CD4-positive, alpha-beta T cell treated with Interferon alpha-2 for 1 hour (primary cell): ENCODE measurements at places on chromosomes 2 and 18.
A peak's percentile ranks its signal among the peaks of the same experiment; 100 is the strongest.

GRCh38 chr2:241087420-241088268 is 14.4 kb downstream of the MTERF4 start:
- no peak for DNase-seq

DNA sequence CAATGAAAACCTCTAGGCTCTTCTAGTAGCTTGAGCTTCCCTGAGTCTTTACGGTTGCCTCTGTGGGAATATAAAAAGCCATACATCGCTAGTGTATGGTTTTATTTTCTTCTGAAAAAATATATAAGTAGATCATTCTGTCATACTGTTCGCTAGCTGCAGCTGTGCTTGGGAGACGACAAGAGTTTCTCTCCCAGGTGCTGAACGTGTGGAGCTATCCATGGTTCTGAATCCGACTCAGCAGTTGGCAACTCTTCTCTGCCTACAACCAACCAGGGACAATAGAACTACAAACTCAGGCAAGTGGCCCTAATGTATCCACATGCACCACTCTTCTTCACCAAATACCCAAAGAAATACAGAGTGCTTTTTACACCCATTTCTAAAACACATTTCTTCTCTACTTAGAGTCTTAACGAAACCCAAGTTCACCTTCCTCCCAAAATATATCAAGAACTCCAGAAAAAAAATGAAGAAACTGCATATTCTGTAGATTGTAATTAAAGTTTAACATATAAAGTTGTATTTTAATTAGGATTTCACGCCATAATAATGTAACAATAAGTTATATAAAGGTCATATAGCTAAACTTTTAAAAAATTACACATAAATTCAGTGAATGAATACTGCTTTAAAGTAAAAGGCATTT is 2.2 kb upstream of the KCNH7 start:
- peak; percentile 3 for DNase-seq

DNA sequence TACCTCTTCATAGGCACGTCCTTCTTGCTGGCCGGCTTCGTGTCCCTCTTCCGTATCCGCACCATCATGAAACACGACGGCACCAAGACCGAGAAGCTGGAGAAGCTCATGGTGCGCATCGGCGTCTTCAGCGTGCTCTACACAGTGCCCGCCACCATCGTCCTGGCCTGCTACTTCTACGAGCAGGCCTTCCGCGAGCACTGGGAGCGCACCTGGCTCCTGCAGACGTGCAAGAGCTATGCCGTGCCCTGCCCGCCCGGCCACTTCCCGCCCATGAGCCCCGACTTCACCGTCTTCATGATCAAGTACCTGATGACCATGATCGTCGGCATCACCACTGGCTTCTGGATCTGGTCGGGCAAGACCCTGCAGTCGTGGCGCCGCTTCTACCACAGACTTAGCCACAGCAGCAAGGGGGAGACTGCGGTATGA is 2.3 kb downstream of the FZD7 start:
- no peak for DNase-seq

- no peak for DNase-seq
Measured at GRCh38 chr2:71930049-71930681, 217.5 kb downstream of the CYP26B1 start.

GRCh38 chr18:42798606-42799170 is 316.8 kb downstream of the RIT2 start:
- DNase-seq: no peak

DNA sequence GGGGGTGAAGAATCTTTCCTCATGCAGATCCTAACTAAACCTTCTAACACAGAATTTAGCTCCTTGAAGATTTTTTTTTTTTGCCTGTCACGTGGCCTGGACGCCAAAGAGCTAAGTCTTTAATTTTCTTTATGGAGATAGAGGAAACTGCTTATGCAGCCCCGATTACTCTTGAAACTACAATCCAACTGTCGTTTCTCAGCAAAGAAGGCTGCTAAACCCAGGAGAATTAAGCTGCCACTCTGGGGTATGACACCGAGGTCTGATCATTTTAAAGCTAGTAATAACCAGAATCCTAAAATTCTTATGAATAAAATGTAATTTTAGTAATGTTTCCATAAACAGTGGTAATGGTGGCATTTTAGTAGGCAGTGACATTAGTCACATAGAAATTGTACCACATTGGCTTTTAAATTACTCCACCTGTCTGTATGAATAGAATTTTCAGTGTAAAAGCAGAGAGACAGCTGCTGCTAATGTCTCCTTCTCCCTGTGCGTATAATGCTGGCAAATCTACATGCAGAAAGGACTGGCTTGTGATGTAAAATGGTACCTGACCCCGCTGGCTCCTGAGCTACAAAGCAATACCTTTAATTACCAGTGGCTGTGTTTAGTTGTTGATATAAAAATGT is 86.5 kb downstream of the MEIS1 start:
- DNase-seq: no peak

- no peak for DNase-seq
Measured at GRCh38 chr2:219627103-219628100, at the start of gene SLC4A3. Gene SLC4A3 (plus strand): TSS chr2:219627630. CDS start chr2:219627993, 363 bp downstream.

GRCh38 chr2:241592126-241592845 is 33.7 kb downstream of the BOK start:
- no peak for DNase-seq

DNA sequence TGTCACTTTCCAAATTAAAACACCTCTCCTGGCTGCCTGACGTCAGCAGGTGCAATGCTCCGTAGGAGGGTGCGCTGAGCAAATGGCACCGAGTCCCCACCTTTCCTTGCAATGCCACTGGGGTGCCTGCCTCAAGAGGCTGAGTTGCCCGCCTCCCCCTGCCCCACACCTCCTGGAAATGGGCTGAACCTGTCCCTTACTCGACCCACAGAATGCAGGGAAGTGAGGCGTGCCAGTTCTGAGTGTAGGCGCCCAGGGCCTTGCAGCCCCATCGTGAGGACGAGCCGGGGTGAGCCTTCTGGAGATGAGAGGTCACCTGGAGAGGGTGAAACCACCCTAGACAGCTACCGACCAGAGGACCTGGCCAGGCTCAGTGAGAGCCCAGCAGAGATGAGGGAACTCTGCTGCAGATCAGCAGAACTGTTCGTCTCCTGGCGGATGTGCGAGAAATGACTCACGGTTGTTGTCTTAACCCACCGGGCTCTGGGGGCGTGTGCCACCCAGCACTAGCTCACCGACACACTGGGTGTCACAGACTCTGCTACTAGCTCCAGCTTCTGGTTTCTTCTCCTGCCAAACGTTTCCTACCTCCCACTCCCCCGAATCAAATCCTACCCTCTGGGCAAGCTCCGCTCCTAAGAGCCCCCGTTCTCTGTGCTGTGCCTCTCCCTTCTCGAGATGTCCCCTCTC is 168.7 kb upstream of the HDAC4 start:
- no peak for DNase-seq

- DNase-seq: no peak
Measured at GRCh38 chr18:21933931-21934765, 193.6 kb downstream of the MIB1 start.

GRCh38 chr18:32380559-32380958 is 90.1 kb downstream of the GAREM1 start:
- DNase-seq: no peak

- DNase-seq: no peak
Measured at GRCh38 chr2:15671842-15672815, 80.5 kb downstream of the DDX1 start.

- no peak for DNase-seq
Measured at GRCh38 chr2:60446413-60447267, 106.8 kb downstream of the BCL11A start.

- no peak for DNase-seq
Measured at GRCh38 chr2:242001853-242002252, 132.3 kb downstream of the RTP5 start.

DNA sequence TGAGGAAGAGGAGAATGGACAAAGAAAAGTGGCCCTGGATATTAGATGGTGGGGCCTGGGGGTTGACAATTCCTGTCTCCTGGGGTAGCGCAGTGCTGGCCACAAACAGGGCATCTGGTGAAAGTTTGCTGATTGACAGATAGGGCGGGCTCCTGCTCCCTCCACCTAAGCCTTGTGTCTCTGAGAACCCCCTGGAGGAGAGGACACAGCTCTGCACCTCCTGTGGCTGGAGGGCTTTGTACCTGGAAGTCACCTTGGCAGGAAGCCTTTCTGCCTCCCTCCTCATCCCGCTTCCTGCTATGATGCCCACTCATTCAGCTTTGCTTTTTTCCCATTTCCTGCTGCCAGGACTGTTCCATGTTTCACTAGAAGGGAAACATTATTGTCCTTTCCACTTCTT is 72.4 kb downstream of the RHOB start:
- DNase-seq: no peak

DNA sequence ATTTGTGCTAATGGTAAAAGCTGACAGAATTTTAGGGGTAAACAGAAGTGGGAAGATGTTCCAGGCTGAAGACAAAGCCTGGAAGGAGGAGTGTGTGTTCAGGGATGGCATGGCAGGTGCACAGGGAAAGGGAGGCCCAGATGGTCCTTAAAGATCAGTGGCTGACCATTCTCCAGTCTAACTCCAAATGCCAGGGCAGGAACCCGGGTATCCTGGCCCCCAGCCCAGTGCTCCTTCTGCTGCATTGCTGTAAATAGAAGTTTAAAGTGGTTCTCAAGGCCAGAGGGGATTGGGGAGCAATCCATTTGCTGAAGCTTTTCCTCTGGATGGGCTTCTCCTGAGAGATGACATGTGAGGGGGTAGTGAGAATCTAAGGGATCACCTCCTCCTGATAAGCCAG is 158.6 kb downstream of the CTIF start:
- no peak for DNase-seq

DNA sequence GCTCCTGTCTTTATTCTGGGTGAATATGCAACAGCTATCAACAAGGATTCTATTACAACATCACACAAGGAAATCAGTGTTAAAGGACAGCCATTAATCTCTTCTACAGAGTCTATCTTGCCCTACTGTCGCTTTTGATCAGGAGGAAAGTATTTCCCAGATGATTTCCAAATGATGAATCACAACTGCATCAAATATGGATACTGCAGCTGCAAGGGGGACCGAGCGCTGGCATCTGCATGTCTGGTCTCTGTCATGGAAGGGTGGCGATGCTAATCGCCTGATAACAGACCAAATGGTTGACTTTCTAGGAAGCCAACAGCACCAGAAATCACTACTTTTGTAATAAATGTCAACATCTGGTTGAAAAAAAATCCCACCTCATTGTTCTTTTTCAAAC is 21.2 kb upstream of the OR6B3 start:
- DNase-seq: no peak

- no peak for DNase-seq
Measured at GRCh38 chr2:8551622-8552074, 130.2 kb upstream of the ID2 start.

DNA sequence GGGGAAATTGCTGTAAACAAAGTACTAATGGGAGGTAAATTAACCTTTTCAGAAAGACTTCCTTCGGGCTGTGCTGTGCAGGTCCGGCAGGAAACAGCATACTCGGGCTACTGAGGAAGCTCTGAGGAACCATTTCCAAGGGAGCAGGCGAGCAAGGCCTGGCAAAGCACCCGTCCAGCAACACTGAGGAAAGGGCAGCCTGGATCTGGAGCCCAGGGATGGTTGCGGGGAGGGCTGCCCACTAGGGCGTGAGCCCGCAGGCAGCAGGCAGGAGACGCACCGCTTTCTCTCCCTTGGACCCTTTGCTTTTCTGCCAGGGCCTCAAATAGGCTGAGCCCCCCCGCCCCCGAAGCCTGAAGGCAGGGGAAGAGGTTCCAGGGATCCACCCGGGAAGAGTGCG is 89.5 kb downstream of the SOX11 start:
- DNase-seq: no peak

DNA sequence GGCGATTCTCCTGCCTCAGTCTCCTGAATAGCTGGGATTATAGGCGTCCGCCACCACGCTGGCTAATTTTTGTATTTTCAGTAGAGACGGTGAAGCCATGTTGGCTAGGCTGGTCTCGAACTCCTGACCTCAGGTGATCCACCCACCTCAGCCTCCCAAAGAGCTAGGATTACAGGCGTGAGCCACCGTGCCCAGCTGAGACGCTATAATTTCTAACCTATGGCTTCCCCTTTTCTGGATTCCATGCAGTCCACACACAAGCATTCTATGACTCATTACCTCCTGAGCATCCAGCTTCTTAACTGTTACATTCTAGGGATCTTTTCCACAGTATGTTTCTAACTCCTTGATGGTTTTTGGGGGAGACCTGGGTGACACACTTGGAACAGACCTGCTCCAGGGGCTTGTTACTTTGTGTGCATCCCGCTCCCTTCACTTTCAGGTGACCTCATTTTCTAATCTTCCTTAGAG is 11.8 kb upstream of the KCMF1 start:
- DNase-seq: no peak

GRCh38 chr2:26528836-26529235 is 50.9 kb upstream of the OTOF start:
- DNase-seq: no peak

GRCh38 chr18:36041146-36041545 is 26.2 kb downstream of the RPRD1A start:
- DNase-seq: no peak

GRCh38 chr2:128053331-128053730 is 25.5 kb upstream of the SAP130 start:
- no peak for DNase-seq

- no peak for DNase-seq
Measured at GRCh38 chr2:145484448-145485097, 964.7 kb upstream of the ZEB2 start.

DNA sequence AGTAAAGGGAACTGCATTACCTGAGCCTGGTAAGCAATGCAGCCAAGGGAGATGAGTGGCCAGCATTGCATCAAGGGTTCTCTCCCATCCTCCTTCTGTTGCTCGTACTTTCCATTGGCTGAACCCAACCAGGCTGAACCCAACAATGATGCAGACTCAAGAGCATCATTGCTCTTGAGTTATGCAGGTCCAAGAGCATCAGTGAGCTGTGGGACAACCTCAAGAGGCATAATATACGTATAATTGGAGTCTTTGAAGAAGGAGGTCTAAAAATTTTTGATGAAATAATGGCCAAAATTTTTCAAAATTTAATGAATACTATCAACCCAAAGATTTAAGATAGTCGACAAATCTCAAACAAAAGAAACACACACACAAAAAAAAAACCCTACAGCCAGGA is 213.0 kb downstream of the RNF152 start:
- no peak for DNase-seq

DNA sequence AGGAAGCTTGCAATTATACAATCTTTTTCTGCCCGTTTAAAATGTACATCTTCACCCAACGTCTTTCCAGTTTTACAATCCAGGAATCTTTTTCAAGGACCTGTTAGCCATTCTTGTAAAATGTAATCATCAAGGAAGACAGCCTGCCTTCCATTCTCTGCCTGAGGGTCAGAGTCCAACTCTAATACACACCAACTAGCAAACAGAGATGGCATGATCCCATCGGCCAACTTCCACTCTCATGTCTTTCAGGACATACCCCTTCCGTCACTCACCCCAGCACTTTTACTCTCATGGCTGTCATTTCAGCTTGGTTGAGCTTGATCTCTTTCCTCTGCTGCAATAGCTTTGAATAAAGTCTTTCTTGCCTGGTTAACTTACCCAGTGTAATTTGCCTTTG is 172.5 kb upstream of the NETO1 start:
- no peak for DNase-seq

DNA sequence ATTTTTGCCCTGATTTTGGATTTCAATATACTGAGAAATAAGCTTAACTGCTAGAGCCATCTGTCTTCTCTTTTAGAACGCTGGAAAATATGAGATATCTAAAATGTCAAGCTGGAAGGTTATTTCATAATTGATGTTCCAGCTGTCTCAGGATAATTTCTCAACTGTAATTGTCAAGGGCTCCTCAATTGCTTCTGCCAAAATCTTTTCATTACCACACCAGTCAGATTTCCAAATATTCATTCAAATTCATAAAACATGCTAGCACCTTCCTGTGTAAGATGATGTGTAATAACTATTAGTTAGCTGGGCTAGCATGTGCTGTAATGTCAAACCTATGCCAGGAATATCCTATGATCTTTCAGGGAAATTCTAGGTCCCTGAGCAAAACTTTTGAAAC is 88.1 kb downstream of the TNFRSF11A start:
- no peak for DNase-seq
